Kidney capillary endothelial cell (primary cell): ENCODE measurements at places on chromosomes 2 and 18.

GRCh38 chr18:1760901-1761300 lies 810.4 kb downstream of the METTL4 start:
- no peak for DNase-seq

- DNase-seq = no peak
These were observed 164.3 kb upstream of the CAVIN2 start for GRCh38 chr2:192011196-192011595.

GRCh38 chr2:218691234-218691633 lies 19.3 kb downstream of the STK36 start:
- DNase-seq = no peak

DNA sequence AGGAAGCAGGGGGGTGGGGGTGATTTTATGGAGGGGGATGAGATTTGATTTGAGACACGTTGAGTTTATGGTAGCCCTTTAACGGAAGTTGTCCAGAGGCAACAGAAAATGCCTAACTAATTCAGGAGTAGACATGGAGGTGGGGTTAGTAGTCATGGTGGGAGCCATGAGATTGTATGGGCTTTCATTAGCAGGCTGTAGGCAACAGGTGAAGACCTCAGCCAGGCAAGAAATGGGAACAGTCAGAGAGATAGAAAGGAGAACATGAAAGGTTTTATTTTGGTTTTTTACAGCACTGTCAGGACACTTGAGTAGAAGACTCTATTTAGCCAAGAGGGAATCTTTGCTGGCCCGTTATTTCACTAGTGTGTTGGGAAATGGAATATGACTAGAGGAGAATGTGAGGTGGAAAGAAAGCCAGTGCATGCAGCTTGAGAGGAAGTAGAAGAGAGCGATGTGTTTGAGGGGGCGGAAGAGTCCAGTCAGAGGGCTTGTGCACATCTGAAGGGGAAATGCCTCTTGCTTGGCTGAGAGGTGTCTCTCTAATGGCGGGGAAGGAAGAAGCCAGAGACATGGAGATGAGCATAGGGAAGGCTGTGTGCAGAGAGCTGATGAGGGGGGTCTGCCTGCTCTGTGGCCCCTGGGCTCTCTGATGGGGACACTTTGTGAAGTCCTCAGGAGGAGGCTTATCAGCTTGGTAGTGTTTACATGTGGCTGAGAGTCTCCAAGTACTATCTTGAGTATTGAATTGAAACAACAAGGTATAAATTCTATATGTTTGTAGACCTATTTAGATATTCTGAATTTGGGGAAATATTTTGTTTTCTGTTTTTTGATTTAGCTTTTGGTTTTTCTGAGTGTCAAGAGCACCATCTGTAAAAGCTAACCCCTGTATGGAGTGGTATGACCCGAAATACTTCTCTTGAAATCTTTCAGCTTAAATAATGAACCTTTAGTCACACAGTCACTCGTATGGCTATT lies 66.9 kb upstream of the ITM2C start:
- DNase-seq = no peak

- no peak for DNase-seq
These were observed 489.1 kb upstream of the LRATD1 start for GRCh38 chr2:14143435-14143834.

GRCh38 chr2:173690349-173690748 lies 274.8 kb downstream of the SP3 start:
- no peak for DNase-seq

GRCh38 chr18:22550861-22551260 lies 133.1 kb upstream of the CTAGE1 start:
- no peak for DNase-seq

- no peak for DNase-seq
These were observed 3.6 kb downstream of the ITM2C start for GRCh38 chr2:230868161-230868946.

GRCh38 chr2:208319391-208319790 lies 53.3 kb downstream of the PIKFYVE start:
- no peak for DNase-seq

- DNase-seq = no peak
These were observed 372.8 kb upstream of the MYT1L start for GRCh38 chr2:2703762-2704427.

DNA sequence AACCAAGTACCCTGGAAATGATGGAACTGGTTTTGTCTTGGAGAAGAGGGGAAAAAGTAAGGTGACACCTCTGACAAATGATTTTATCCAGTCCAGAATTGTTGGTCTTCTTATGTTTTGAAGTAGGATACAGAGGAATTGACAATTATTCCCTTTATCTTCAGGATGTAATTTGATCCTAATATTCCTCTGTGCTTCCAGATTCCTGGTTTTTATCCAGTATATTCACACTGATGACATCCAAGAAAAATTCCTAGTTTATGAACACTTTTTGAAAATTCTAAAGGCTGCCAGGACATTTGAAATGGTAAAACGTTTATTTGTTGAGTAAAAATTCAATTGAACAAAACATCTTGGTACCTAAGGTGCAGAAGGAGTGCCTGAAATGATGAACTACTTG lies 22.2 kb upstream of the ETAA1 start:
- DNase-seq = no peak

DNA sequence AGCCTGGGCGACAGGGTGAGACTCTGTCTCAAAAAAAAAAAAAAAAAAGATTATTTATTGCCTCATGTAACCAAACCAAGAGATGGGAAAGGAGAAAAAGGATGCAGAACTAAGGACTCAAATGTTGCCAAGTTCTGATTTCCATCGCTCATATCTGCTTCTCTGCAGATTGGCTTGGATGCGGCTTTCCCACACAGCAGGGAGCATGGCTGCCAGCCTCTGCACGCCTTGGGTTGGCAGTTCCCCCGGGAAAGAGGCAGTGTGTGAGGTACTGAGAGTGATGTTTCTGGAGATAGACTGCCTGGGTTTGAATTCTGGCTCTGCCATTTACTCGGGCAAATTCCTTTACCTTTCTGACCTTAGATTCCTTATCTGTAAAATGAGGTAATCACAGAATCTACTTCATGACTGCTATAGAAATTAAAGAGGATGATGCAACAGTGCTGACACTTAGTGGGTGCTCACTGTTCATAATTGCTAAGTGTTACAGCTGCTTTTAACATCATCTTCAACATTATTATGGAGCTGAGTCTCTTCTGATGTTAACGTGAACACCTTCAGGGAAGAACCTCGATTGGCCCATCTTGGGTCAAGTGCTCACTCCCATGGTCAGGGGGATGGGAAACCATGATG lies 68.8 kb downstream of the ACAA2 start:
- no peak for DNase-seq

- DNase-seq = no peak
These were observed 87.4 kb upstream of the CAPN13 start for GRCh38 chr2:30894498-30895119.

DNA sequence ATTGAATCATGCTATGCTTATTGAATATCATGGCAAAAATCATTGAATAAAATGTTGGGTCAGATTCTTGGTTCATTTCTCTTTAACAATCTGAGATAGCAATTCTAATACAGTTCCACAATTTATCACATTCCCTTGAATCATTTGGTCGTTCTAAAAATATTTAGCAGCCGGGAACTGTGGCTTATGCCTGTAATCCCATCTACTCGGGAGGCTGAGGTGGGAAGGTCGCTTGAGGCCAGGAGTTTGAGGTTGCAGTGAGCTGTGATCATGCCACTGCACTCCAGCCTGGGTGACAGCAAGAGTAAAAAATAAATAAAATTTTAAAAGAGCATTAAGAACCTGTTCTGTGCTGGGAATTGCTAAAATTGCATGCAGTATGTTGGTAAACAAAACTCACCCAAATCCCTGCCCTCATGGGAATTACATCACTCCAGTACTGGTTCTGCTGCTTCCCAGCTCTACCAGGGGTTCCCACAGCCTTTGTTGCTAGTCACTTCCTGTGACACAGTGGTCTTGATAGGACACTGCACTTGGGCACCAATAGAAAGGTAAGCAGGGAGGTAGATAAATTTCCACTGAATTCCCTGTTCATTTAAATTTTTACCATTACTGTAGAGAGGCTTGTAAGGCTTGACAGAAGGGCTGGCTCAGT lies 200.4 kb downstream of the CTNNA2 start:
- no peak for DNase-seq

DNA sequence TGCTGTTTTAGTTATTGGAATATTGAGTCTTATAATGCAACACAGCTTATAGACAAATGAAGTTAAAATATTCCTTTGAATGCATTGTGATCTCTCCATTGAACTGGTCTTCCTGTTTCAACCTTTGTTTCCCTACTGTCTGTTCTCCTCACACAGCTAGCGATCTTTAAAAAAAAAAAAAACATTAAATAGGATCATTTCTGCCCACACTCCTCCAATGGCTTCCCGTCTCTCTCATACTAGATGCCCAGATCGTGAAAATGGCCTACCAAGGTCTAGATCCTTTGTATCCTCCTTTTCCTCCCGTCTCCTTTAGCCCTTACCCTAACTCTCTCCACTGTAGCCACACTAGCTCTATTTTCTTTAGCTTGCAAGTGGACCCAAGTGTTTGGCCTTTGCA lies 2.4 kb downstream of the FAM171B start:
- no peak for DNase-seq

DNA sequence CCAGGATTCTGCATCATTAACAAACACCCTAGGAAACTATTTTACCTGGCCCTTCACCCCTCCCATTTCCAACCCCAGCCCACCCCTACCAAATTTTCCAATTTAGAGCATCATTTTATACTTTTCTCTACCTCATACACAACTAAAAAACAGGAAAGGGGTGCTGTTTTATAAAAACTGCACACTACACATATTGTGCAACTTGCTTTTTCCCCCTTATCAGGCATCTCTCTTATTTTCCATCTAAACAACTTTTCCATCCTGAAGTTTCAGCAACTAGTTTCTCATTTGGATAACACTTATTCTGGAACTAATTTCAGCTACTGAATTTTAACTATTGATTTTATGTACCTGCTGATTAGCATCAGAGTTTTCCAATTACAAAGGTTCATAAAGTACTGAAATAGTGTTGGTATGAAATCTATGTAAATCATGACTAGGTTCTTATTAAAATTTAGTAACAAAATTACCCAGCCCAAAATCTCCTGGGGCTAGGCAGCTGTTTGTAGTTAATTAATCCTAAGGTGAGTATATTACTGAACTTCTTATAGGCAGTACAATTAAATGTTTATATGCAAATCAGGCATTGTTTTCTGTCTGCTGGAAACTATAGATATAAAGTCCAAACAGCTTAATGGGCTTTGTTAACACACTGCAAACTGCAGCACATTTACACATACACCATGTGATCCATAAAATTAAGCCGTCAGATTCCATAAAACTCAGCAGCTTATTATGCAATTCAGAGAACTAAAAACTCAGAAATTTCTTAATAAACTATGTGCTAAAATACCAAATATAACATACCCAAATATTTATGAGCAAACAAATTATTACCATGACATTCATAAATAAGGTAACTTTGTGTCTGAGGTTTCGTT lies 7.9 kb downstream of the SF3B1 start:
- no peak for DNase-seq

GRCh38 chr2:239143858-239144712 lies 256.7 kb downstream of the HDAC4 start:
- peak; percentile 24 for DNase-seq

DNA sequence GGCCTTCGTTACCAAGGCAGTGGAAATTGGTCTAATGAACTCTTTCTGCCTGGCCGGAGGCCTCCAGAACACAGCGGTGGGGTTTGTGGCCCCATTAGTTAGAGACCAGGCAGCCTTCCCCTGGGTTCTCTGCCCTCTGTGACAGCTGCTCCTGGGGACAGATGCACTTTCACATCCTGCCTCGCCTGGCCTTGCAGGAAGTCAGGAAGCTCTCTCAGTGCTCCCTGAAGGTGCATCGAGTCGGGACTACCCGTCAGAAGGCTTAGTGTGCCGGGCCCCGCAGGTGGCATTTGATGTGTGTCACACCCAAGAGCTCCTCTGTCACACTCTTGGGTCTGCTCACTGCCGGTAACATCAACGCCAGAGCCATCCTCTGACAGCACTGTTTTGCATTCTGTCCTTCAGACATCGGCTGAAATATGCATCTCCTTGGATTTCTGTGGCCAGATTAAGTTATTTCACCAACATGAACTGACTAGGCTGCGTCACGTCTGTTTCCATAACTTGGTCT lies 158.3 kb downstream of the LDLRAD4 start:
- no peak for DNase-seq

DNA sequence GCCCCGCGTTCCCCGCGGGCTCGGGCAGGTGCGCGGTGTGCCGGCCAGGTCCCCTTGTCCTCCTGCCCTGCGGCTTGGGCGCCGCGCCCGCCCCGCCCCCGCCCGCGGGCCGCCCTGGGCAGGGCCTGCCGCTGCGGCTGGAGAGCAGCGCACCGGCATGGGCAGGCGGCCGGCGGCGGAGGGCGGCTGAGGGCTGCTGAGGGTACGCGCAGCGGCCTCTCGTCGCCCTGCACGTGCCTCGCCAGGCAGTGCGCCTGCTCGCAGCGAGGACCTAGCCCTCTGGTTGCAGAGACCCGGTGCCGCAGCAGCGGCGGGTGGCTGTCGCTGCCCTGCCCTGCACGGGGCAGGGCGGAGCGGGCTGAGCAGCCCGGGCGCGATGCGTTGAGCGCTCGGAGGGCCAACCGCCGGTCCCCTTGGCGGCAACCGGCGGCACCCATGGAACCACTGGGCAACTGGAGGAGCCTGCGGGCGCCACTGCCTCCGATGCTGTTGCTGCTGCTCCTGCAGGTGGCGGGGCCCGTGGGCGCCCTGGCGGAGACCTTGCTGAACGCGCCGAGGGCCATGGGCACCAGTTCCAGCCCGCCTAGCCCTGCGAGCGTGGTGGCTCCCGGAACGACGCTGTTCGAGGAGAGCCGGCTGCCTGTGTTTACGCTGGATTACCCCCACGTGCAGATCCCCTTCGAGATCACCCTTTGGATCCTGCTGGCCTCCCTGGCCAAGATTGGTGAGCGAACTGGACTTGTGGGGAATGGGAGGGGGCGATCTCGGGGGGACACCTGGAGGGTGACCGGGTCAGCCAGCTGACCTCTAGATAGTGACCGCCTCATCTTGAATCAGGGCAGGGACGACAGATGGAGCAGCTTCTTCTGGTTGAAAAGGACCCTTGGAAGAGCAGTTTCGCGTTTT lies at the start of gene SLC9A2:
SLC9A2 (plus strand) TSS at position 140 of the 906 bp plus-strand sequence; CDS start at position 436, 296 bp downstream.
- no peak for DNase-seq

- DNase-seq = no peak
These were observed 139.4 kb downstream of the NCK2 start for GRCh38 chr2:105883911-105884694.

DNA sequence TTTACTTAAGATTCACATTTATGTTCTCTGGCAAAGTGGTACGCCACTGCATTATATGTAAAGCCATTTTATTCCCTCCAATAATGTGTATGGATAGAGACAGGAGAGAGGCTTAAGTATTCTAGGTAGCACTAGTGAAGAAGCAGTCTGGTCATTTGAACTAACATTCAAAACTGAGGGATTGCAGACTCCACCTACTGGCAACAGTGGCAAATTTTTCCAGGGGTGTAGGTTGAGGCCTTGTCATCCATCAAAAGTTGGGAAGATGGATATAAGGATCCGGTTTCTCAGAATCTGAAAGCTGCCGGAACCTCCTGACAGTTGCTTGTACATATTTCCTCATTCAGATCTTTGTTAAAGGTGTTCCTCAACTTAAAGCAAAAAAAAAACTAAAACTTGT lies 465.5 kb upstream of the FSHR start:
- DNase-seq = no peak

GRCh38 chr2:172462373-172462848 lies 35.0 kb downstream of the ITGA6 start:
- DNase-seq = no peak

- no peak for DNase-seq
These were observed 267.8 kb upstream of the TRIB2 start for GRCh38 chr2:12448846-12449505.

- no peak for DNase-seq
These were observed 863.2 kb downstream of the SUCLG1 start for GRCh38 chr2:83595926-83596325.

- DNase-seq = no peak
These were observed 1.5 kb upstream of the MTCL1 start for GRCh38 chr18:8703781-8704301.
